ENCODE measurements at places on chromosomes 12 and 14.

DNA sequence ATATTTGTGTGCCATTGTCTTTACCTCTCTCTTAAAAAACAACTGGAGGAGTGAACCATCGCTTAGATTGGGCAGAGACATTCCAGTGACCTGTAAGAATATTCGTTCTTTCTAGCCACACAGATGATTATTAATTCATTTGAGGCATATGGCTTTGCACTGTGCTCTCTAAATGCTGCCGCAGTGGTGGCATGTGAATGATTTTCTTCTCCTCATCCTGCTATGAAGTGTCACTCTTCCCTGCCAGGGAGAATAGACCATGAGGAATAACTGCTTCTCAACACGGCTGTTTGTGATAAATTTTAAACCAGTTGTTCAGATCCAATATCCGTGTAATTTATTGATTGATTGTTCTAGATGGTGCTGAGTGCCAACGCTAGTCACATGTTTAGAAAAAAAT lies 225.3 kb downstream of the CNTN1 start:
- DNase-seq, result no peak

DNA sequence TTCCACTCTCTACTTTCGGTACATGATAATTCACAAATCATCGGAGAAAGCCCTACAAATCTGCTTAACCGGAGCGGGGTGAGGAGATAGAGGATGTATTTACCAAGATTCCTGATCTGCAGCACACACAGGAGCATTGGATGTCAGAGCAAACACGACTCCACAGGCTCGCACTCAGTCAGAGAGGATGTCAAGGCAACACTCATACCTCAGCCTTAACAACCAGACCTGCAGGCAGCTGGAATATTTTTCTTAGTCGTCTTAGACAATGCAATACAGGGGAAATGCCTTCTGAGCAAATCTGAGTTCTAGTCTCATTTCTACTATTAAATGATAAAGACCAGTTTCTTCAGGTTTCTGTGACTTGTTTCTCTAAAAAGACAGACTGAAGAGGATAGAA lies 159.3 kb upstream of the CPNE8 start:
- no peak for DNase-seq

GRCh38 chr12:110067531-110067930 lies 19.2 kb upstream of the C12orf76 start:
- no peak for DNase-seq

- DNase-seq, result no peak
Measured at GRCh38 chr12:114293571-114294302, 112.2 kb downstream of the TBX5 start.

DNA sequence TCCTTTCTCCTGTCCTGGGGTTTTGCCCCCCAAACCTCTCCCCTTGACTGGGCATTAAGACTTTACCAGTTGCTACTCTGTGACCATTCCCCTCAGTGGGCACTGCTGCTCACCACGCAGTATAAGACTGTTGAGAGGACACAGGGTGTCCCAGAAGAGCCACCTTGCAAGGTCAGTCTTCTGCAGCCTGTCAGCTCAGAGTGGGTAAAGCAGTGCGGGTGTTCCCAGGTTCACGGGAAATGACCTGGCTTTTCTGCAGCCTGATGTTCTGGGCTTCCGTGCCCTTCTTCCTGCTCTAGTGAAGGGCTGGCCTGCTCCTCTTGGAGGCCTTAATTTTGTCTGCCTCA lies 34.2 kb downstream of the KCNA1 start:
- DNase-seq, result no peak

- DNase-seq, result no peak
Measured at GRCh38 chr12:115763376-115763775, 514.1 kb downstream of the MED13L start.

DNA sequence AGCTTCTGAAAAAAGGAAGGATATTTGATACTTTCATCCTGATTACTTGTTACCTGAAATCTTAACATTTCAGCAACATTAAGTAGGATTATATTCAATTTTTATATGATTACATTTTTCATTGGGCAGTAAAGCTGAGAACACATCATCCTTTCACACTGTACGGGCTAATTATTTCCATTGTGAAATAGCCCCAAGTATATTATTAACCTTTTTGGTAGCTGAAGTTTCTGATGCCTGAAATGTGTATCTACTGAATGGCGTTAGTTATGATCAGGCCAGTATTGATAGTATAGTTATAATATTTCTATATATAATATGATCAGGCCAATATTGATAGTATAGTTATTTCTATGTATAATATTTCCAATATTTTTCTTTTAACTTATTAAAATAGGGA lies 10.1 kb downstream of the SPATS2 start:
- no peak for DNase-seq

GRCh38 chr12:67137256-67137655 lies 131.9 kb upstream of the CAND1 start:
- DNase-seq, result no peak

DNA sequence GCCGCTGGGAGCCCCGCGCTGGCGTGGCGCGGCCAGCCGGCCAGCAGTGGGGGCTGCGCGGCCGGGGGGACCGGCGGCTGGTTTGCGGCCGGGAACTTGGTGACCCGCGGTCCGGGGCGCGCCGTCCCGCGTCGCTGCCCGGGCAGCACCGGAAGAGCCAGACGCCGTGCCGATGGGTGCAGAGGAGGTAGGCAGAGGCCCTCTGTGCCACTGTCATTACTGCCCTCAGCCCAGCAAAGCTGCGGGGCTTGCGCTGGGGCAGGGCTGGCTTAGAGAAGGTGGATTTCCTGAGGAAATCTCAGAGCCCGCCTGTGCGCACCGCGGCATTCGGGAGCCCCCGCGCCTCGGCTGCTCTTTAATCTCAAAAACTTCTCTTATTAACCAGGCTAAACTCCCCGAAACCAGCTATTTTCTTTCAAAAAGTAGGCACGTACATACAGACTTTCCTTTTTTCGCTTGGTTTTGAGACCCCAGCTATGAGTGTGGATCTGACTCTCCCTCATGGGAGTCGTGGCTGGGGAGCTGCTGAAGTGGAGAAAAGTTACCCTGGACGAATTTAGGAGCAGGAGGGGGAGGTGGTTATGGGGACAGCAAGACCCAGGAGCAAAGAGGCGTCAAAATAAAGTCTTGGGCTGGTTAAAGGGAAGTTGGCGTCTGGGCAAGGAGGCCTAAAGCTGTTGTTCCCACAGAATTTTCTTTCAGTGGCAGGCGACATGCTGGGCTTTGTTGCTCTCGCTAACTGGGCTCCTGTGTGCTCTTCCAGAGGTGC lies 802 bp downstream of the SUSD6 start:
- no peak for DNase-seq

GRCh38 chr12:106917503-106917902 lies 38.2 kb upstream of the TMEM263 start:
- no peak for DNase-seq

Measured in HuH-7 (cell line).